ENCODE measurements at places on chromosomes 5 and 9.

DNA sequence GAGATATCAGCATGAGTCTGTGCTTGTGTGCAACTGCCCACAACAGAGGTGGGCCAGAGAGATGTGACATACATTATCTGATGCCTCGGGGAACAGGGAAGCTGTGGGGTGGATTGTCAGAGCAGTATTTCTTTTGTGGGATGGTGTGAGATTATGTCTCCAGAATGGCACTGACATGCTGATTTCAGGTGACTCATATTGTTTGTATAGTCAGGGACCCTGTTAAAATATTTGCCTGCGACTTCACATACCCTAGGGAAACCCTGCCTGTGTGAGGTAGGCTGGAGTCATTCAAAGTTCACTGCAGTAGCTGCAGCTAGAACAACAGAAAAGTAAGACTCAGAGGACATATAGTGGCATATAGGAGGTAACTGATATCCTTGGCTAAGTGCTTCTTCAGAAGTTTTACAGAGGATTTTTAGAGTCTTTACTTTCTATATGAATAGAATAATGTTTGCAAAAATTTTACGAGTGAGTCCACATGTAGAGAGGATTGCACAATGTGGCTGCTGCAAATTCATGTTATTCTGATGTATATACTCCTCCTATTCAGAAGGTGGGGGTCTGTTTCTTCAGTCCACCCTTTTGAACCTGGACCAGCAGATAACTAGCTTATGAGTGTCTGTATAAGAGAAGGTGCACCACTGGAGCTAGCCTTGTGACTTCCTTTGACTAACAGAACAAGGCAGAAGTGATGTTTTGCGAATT is 89.3 kb downstream of the MACIR start:
- DNase-seq, result no peak

DNA sequence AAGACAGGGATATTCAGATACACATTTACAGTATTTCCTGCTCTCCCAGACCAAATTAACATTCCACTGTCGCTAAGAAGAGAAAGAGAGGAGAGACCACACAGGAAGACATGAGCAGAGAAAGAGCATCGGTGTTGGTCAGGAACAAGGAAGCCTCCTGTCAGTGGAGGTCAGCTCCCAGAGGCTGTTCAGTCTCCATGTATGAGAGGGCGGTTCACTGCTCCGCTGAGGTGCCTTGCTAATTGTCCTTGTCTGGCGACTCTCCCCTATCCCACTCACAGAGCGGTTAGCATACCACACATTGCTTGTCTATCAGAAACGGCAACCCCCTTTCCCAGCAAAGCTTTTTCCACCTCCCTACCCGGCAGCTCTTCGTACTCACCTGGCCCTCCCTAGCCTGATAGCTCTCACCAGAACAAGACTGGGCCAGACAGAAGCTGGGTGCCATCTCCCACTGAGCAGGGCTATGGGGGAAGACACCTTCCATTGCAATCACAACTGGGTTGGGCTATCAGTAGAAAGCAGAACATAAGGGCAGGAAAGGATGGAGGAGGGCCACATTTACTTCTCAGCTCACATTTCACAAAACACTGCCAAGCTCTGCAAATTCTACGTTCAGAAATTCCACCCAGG is 58.6 kb upstream of the LMNB1 start:
- no peak for DNase-seq

GRCh38 chr9:106284296-106284695 is 578.7 kb upstream of the ZNF462 start:
- no peak for DNase-seq

DNA sequence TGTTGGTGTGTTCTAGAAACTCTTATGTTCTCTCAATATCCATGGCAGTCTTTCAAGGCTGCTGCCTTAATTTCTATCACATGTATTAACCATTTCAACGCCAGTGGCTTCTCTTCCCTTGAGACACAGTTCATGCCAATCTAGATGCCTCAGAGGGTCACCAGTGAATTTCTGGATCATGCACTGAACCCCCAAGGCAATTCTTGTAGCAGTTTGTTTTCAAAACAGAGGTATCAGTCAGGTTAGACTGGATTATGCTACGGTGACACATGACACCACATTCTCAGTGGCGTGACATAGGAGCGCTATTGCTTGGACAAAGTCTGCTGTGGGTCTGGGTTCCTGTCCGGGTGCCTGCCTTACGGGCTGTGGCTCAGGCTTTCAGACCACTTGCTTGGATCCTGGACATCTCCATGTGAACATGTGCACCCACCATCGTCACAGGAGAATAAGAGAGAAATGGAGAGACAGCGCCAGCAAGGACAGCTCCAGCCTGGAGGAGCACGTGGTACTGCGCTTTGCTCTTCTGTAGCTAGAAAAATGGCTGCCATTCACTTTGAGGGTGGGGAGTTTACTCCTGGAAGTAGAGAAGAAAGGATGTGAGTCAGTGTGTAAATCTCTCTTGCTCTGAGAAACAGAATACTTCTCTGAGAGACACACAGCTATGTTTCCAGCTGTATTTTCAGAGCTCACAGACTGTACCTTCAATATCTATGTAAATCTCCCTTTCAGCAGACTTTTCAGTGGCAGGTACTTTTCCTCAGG is 329.3 kb upstream of the ADCY2 start:
- no peak for DNase-seq

DNA sequence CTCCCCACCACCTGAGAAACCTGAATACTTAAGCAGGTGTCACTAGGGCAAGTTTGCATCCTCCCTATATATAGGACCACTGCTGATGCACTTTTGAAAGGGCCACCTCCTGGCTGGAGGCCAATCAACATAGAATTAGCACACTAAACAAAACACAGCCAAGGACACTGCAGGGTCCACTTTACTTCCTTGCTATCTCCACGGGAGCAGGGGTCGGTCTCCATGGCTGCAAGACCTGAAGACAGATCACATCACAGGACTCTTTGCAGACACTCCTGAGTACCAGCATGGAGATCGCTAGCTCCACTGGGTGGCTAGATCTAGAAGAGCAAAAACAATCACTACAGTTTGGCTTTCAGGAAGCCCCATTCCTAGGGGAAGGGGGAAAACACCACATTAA is 72.3 kb downstream of the C9orf153 start:
- DNase-seq, result no peak

DNA sequence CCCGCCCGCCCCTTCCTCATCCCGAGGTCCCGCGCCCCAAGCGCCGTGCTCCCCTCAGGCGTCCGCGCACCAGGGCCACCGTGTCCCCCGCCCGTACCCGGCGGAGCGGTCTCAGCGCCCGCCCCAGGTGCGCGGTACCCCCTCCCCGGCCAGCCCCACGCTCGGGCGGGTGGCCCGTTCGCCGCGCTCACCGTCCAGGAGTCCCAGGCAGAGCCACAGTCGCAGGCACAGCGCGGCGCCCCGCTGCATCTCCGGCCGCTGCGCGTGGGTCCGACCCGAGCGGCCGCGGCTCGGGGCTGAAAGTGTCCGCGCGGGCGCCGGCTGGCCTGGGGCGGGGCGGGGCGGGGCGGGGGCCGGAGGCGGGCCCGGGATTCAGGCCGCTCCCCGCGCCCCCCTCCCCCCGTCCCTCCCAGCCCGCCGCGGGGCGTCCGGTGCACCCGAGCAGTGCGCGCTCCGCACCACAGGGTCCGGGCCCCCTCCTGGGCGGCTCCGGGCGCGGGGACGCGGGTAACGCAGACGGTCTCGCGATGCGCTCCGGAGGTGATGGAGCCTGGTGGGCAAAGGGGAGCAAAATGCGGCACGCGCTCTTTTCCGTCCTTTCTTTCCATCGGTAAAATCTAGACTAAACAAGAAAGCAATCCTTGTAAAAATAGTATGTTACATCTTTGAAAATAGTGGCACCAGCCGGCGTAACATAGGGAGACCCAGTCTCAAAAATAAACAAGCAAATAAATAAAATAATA is at the start of gene FLT4:
FLT4 (minus strand) TSS at position 304 of the 743 bp plus-strand sequence; CDS start at position 249, 55 bp downstream.
- DNase-seq, result no peak

DNA sequence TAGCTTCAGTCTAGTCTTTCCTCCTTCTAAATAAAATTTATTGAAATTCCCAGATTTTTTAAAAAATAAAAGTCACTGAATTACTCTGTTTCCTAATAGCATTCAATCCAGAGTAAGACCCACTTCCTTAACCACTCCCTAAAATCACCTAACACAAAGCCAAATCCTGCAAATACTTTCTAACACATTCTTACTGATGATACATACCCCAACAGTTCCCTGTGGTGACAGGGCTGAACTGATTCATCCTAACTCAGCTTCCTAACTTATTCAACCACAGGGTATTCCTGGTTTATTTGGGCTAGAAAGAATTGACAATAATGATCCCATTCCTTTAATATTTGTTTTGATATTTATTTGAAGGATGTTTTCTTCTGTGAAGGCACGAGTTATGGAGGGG is 40.7 kb upstream of the ZNF300 start:
- no peak for DNase-seq

DNA sequence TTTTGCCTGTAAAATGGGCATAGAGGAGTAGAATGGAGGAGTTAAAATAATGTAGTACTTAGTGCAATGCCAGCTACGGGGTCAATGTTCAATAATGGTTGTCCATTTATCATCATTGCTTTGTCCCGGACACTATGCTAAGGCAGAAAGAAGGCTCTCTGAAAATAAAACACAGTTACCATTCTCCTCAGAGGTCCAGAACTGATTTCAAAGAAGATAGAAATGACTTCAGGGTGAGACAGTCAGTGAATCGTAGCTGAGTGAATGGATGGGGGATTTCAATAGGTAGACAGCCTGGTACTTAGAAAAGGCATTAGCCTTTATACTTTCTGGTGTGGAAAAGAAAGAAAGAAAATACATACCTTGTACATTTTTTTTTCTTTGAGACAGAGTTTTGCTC is 1.2 kb upstream of the AK3 start:
- no peak for DNase-seq

DNA sequence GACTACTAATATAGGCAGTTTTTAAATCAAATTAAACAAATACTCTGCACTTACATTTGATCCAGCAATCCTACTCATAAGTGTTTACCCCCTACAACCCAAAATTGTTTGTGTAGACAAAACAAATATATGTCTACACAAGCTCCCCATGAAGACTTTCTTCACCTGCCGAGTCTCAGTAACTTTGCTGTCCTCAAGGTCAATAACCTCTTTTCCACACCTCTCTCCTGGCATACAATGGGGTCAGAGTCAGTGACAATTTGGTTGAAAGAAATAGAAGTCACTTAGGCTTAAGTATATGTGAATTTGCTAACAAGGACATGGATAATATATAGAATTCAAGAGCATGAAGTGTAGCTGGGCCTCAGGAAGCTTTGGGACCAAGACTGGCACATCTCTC is 29.1 kb downstream of the APBA1 start:
- DNase-seq, result no peak

DNA sequence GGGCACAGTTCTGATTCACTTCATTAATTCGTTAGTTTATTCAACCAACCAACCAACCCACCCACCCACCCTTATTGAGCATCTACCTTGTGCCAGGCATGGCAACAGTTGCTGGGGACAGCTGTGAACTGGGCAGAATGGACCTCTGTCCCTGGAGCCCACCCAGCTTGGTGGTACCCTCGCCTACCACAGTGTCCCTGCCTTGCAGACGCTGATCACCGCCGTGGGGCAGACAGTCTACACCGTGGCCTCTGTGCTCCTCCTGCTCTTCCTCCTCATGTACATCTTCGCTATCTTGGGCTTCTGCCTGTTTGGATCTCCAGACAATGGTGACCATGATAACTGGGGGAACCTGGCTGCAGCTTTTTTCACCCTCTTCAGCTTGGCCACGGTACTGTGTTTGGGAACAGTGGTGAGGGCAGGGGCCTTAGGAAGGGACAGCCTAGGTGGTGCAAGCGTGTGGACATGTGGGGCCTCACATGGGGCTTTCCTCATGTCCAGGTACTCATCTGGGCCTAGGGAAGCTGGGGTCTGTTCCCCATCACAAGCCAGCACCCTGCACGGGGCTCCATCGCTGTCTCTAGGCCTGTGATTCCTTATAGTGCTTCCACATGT is 26.2 kb downstream of the PITX1 start:
- DNase-seq, result no peak

DNA sequence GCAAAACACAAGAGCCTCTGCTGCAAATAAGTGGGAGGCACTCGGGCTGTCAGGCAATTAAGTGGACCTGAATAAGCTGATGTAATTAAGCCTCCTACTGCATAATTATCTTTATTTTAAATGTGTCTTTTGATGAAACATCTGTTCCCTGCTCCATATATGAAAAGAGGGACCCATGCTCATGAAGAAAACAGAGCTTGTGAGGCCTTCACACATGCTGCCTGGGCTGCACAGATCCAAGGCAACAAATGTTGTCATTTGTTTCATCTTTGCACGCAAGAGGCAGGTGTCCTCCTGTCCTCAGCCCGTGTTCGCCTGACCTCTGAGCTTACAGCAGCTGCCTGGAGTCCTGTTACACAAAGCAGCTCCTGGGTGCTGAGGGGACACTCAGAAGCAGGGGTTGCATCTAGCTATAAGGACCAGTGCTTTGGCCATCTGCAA is 381.1 kb downstream of the ZNF608 start:
- DNase-seq, result no peak

DNA sequence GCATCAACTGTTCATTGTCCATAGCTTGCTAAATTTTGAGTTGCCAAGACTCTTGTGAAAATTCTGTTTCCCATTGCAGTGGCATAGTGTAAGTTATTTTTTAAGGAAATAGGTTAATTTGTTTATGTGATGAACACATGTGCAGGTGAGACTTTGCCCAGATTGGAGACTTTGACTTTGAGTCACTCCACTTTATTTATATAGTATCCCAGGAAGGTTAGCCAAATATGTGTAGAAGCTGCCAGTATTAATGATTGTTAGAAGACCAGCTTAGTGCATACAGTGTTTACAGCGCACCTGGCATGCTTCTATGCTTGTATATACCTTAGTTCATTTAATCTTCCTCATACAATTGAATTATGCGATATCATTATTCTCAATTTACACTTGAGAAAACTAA is 51.0 kb downstream of the MTAP start:
- DNase-seq, result no peak

GRCh38 chr5:109901628-109901981 is 211.9 kb downstream of the MAN2A1 start:
- DNase-seq, result no peak

- no peak for DNase-seq
These were observed 63.6 kb upstream of the SLC28A3 start for GRCh38 chr9:84404095-84404686.
